ENCODE measurements at places on chromosomes 1 and 21.

DNA sequence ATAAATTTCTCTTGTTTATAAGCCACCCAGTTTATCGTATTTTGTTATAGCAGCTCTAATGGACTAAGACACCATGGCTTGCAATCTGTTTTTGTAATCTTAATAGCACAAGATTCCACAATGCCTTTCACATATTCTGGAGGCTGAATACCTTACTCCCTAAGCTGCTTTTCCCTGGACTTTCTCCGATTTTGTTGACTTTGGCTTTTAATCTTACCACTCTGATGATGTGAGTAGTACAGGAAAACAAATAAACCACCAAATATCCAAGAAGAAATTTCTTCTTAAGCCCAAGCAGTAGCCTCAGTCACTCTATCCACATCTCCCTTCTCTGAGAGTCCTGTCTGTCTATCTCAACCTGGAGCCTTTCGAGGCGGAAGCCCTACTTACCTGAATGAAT, 838.6 kb downstream of the LTN1 start:
- no peak for DNase-seq

DNA sequence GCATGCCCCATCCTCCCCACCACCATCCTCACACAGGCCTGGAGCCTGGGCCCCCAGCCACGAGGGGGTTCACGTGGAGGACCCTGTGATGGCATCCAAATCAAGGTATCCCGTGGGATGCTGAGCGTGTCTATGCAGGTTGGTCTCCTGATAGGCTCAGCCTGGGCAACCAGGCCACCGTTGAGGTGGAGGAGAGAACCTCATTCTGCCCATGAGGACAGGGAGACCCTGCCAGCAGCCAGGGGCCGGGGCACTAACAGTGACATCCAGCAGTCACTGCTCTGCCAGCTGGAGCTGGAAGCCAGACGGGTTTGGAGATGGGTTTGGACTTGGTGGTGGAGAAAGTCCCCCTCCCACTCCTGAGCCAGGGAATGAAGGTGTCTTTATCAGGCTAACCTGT, 582.8 kb downstream of the MATN1 start:
- no peak for DNase-seq

DNA sequence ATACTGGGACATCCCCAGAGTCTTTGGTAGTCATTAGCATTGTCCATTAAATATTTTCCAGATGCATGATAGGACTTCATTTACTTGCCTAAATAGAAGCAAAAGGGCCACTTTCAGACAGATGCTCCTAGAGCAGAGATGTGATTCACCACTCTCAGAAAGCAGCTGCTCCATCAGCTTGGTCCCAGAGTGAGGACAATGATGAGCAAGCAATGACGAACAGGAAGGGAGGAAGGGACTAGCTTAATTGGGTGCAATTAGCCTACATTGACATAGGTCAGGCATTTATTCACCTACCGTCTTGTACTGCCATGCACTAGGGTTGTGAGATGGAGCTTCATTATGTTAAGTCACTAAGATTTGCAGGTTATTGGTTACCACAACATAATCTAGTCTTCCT, 85.1 kb upstream of the PLXNA2 start:
- no peak for DNase-seq

DNA sequence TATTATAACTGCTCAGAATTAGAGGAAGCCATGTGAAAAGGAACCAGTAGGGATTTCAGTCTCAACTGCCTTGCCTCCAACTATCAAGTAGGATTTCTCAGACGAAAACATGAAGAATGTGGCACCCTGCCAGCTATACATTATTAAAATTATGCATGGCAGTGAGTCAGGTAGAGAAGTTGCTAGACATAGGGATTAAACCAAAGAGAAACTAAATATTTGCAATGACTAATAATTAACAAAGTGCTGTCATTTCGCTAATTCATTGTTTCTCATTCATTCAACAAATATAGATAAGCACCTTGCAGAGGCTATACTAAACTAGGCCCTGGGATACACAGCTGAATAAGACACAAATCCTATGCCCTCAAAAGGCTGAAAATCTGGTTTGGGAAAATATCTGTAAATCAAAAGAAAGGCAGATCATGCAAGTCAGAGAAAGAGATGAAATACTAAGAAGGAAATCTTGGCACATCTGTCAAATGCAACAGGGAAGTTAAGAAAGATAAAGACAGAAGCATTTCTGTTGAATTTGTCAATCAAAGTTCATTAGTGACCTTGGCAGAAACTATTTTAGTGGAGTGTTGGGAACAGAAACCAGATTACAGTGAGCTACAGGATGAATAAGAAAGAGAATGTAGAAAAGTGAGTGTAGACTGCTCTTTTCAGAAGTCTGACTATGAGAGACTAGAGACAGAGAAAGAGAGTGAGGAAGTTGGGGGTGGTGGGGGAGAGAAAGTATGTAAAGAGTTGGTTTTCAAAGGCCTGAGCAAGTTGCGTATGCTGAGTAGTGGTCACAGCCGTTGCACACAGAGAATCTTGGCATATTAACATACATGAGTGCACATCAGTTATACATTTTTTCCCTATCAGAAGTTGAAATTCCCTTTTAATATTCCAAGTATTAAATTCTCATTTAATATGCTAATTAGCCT, 14.7 kb upstream of the NBPF11 start:
- no peak for DNase-seq

DNA sequence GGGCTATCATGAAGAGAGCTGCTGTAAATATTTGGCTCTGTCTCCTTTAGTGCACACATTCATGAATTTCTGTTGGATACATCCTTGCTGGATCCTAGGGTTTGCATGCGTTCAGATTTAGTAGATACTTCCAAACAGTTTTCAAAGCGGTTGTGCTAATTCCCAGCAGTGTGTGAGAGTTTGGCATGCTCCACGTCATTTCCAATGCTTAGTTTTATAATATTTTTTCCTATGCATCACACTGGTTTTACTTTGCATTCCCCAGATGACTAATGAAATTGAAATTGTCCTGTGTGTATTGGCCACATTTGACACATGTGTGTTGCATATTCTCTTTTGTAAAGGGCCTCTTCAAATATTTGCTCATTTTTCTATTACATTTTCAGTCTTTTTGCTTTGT, 18.5 kb upstream of the AADACL3 start:
- DNase-seq: no peak

DNA sequence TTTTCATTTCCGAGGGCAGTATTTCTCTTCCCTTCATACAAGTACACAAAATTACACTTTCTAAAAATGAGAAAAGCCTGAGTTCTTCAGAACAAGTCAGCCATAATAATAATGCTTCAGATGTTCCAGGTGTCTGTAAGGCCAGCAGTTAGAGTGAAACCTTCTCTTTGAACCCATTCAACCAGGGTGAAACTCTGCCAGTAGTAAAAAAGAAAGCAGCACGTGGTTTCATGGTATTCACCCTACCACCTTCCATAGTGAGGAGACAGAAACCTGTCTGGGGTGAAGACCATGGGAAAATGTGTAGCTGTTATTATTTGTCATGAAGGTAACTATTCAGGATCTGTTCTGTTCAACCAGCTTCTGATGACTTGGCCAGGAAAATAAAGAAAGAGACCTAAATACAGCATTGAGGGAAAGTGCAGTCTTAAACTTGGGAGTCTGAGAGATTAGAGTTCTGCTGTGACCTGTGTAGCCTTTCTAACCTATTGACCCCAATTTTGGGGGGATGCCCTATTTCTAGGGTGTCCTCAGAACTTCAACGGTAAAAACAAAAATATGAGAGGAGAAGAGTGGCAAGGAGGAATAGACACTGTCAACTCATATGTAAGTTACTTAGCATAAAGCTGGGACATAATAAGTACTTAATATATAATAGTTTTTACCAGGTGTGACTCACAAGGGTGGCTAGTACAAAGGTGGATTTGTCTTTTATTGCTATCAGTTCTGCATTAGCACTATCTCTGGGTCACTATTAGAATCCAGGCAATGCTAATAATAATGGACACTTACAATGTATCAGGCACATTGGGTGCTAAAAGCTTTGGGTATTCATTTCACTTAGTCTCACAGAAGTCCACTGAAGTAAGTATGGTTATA, 70.0 kb upstream of the TNFSF4 start:
- DNase-seq: no peak

GRCh38 chr1:208456487-208456886, 212.3 kb upstream of the PLXNA2 start:
- no peak for DNase-seq

DNA sequence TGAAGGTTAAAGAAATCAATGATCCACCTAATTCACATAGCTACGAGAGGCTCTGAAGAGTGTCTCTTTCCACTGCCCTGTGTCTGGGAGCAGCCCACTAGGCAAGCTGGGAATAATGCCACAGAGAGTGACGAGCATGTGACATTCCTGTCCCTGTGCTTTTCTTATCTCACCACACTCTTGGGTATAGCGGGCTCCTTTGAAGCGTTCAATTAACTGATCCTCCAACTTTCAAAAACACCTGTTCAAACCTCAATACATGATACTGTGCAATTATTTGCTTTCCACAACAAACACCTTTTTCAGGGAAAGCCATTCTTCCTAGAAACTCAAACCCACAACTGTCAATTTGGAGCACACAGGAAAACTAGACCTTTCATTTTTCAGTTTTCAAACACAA, 43.4 kb downstream of the PLPP3 start:
- DNase-seq: no peak

DNA sequence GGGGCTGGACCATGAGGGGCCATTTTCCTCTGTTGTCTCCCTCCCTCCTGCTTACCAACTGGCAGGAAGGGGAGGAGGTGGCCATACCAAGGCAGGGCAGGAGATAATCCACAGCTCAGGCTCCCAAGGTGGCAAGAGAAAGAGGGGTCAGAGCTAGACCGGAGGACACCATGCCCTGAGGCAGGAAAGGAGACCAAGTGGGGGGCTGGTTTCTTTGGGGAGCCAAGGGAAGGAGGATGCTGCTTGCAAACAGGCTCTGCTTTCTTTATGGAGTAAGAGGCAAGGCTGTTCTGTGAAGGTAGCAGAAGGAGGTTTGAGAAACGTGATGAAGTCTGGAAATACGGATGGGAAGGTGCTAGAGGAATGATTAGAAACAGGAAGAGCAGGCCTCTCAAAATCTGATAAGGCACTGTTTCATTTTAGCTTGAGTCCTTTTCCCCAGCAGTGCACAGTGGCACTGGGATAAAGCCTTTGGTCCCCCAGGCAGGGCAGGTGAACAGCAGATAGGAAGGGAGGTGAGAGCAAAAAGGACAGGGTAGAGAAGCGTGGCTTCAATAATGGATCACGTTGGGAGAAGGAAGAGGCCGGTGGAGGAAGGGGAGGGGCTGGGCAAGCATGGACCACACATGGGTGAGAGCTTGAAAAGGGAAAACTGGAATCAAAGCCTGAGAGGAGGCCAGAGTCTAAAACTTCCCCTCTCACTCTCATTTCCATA, 44.2 kb upstream of the GALNT2 start:
- DNase-seq: no peak

DNA sequence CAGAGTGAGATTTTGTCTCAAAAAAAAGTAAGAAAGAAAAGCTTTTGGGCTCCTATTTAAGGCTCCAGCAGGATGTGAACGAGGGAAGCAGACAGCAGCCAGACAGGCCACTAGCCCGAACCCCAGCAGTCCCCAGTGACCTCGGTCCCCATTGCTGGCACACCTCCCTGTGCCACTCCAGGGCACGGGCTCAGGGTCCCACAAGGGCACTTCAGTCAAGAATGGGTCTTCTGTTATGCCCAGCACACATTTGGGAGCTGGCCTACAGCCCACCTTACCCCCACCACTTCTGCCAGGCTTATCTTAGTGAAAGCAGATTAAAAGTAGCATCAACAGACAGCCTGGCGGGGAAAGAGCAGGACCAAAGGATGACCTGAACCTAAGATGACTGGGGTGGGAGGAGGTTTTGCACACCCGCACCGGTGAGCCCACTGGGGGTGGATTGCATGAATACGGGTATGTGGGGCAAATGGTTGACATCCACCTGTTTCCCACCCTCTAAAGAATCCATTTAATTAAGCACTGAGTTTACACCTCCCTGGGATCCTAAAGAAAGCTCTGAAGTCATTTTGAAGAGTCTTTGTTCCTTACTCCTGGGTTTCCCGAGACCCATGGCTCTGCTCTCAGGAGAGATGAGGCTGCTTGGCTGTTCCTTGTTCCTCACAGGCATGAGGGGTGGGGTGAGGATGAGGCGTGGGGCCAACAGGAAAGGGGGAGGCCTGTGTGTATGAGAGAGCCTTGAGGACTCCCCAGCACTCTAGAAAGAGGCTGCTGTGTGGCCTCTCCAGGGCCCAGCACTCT, 4.7 kb downstream of the CHI3L1 start:
- no peak for DNase-seq

GRCh38 chr1:69400128-69400527, 167.6 kb upstream of the LRRC7 start:
- no peak for DNase-seq
